Right renal cortex interstitium (tissue), 3 donors: ENCODE measurements at places on chromosomes 4 and X.

DNA sequence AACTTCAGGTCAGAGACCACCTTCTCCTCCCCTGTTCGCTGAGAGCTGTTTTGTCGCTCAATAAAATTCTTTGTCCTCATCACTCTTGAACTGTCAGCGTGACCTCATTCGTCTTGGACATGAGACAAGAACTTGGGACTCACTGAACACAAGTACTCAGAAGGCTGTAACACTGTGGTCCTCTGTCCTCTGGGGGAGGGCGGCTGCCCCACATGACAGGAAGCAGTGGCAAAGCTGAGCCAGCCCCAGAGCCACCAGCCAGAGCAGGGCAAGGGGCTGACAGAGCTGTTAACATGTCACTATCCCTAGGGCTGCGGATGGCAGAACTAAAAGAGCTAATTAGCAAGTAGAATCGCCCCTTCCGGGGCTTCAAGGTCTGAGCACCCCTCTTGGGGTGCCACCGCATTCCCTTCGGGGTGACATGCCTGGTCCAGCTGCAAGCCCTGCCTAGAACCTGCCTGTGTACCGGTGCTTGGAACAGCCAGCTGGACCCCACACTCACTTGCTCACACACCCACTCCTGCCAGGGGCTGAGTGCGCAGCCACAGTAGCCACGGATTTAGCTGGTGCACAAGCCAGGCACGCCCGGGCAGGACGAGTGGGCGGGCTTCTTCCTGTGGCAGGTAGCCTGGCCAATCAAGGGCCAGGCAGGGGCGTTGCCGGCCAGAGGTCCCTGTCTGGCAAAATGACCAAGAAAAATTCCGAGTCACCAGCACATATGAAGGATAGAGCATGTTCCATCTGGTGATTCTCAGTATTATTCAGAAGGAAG lies 648.6 kb upstream of the AGA start:
- DNase-seq: no peak

GRCh38 chr4:151830168-151830567 lies 69.4 kb upstream of the GATB start:
- no peak for DNase-seq

- no peak for DNase-seq
Measured at GRCh38 chr4:138005486-138005885, 236.7 kb downstream of the SLC7A11 start.

DNA sequence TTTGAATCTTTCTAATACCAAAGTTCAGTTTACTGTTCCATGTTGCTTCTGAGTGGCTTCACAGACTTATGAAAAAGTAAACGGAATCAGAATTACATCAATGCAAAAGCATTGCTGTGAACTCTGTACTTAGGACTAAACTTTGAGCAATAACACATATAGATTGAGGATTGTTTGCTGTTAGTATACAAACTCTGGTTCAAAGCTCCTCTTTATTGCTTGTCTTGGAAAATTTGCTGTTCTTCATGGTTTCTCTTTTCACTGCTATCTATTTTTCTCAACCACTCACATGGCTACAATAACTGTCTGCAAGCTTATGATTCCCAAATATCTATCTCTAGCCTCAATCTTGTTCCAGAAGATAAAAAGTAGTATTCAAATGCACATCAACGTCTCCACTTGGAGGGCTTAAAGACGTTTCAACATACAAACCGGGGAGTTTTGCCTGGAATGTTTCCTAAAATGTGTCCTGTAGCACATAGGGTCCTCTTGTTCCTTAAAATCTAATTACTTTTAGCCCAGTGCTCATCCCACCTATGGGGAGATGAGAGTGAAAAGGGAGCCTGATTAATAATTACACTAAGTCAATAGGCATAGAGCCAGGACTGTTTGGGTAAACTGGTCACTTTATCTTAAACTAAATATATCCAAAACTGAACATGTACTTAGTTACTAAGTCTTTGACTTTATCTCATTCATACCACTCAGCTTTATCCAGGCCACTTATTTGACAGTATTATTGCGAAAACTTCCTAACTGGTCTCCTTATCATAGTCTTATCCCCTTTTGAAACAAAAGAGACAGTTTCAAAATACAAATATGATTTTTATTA lies 3.6 kb upstream of the AFP start:
- DNase-seq: no peak

DNA sequence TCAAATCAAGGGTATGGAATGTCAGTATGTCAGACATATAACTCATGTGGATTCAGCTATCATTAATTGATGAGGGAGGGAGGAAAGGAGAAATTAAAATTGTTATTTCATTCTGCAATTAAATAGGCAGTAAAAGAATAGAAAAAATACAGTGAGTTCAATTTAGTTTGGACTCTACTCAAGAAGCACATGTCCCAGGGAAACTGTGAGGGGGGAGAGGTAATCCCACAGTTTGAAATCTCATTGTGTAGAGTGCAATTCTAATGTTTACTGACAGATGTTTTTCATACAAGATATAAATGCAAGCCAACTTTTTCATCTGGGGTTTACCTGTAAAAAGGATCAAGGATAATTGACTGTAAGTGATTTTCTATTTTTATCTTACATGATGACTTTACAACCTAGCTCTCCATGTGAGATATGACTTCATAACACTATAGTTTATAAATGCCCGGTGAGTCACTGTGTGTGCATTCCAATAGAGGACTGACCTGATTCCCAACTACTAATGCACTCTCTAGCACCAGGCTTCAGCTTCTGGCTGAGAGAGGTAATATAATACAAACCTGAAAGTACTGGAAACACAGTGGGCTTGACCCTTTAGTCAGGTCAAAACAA lies 35.2 kb upstream of the SCD5 start:
- no peak for DNase-seq
